ENCODE measurements at places on chromosomes 6 and 20.

- DNase-seq: no peak
Observed at GRCh38 chr20:5863040-5863833, 87.1 kb downstream of the TRMT6 start.

GRCh38 chr20:33871362-33871761, 60.2 kb downstream of the CHMP4B start:
- DNase-seq: no peak

DNA sequence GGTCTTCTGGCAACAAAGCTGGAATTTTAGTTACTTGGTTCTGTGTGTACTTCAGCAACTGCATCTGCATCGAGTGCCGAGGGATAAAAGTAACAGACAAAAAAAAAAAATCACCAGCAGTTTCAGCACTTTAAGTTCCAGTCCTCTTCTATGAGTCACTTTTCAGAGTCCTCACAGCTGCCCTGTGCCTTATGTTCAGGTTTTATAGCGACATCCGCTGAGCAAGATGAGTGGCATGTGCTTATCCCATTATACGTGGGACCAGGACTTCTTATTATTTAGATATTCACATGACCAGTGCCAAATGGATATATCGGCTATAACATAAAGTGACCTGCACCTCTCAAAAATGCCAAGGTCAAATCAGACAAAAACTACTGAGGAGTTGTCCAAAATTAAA, 242.9 kb downstream of the FOXA2 start:
- DNase-seq: no peak

DNA sequence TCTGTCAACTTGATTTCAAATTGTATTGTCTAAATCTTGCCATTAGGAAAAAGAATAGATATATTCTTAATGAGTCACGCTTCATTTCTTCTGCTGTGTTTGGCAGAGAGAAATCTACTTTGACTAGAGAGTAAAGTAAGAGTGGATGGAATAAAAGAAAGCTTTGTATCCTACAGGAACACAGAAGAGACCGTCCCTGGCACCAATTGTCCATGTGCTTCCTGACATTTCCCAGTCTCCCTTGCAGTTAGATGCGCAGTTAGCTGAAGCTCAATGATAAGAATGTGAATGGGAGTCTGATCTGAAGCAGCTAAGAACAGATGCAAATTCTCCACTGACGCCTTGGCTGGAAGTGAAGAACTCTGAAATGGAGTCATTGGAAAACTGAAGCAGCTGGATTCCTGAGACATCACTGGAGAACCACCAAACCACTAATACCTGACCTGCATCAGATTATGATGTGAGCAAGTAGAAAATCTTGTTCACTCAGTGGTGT, 528.2 kb upstream of the MARCKS start:
- no peak for DNase-seq

DNA sequence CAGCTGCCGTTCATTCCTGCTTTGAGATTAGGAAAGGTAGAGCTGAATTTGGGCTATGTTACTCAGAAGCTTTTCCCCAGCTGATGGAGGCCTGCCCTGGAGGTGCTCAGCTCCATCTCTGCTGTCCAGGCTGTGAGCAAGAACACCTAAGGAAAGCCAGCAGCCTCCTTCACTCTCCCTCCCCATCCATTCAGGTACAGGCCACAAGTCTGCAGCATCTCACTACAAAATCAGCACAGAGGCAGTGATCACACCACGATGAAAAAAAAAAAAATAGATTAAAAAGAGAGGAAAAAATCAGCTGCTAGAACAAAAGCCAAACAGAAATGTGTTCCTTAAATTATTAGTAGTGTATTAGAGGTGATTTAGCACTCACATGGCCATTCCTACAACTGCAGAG, 515.0 kb downstream of the CDH26 start:
- no peak for DNase-seq

DNA sequence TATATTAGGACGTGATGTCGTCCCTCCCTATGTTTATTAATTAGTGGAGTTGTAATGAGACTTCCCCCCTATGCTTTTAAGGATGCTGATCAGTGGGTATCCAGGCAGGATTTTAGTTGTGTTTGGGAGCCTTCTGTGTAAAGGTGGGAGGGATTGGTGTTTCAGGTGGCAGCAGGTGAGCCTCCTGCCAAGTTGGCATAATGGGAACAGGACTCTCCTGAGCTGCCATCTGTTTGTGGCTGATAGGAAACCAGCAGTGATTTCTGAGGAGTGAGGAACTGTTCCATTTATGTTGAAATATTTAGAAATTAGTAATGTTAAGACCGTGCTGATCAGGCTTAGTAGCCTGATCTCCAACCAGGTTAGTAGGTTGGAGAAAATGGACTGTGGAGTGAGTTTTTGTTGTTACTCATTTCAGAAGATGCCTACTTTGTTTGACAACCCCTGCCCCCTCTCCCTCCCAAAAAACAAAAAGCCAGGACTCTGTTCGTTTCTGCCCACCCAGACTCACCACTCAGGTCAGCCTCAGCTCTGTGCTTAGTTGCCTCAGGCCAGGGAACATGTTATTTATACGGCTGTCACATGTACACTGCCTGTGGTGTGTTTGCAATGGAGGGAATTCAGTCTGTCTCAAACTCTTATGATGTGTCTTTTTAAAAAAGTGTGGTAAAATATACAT, 55.4 kb upstream of the TULP4 start:
- DNase-seq: no peak

- DNase-seq: no peak
Observed at GRCh38 chr20:50659975-50660670, 31.2 kb downstream of the RIPOR3 start.

- no peak for DNase-seq
Observed at GRCh38 chr20:37907677-37908401, 4.9 kb downstream of the VSTM2L start.

DNA sequence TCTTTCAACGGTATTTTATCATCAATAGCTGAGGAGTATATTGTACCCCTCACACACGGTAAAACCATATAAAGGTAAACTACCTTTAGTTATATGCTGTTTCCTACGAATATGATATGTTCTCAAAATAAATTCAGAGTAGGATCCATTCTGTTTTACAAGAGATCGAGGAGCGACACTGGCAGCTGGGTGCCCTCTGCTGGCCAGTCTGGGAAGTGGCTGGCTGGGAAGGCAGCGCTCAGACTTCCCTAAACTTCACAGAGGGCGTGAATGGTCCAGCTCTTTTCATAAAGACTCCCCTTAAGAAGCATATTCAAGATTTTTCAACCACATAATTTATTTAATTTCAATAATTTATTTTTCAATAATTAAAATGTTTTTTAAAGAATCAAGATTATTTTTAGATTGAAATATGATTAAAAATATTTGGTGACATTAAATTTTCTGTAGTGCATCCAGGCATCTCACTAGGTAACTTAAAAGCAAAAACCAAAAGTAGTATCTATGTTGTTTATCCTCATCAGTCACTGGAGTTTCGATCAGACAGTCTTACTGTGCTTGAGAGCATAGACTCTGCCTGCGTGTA, 187.5 kb upstream of the PDE10A start:
- DNase-seq: no peak

DNA sequence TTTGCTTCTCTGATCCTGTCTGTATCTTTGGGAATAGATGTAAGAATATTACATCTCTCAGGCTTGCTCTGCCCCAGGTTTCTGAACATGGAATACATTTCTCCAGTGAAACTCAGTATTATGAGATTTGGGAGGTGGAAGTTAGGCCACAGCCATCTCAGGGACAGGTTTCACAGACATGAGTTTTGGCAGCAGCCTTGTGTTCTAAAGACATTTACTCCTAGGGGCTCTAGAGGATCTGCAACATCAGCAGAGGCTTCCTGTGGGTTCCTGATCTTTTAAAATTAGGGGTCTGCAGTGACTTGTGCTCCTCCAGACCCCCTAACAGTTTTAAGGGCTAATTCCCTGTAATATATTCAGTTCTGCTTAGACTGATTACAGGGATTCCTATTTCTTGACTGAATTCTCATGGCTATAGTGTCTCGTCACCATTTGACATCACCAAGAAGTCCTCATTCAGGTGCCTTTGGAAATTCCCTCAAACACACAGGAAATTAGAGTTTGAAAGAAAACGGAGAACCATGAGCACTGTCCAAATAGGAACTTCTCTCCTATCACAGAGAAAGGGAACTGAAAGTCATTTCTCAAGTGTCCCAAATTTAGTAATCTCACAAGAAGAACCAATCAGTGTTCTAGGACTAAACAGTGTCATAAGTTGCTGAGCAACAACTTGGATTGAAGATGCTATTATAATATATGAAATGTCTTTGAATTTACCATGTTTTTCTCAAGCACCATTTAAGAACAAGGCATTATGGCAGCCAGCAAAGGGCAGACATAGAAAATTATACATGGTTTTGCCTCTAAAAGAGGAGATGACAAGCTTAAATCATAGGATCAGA, 2.5 kb upstream of the HLA-DRA start:
- no peak for DNase-seq

DNA sequence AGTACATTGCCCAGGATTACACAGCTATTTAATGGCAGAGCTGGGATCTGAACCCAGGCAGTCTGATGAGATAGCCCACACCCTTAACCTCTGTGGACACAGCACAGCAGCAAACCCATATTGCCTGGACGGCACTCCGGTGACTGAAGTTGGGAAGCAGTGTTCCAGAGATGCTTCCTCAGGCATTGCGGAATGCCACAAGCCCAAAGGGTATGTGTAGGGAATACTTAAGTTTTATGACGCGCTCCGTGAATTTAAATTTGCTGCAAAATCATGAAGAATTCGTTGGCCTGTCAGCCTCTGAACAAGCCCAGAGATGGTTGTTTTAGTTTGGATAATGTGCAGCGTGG, 46.4 kb downstream of the PSMG4 start:
- DNase-seq: no peak

GRCh38 chr6:88561034-88561953, 395.1 kb upstream of the CNR1 start:
- no peak for DNase-seq
